ENCODE measurements at places on chromosomes 5 and 9.

DNA sequence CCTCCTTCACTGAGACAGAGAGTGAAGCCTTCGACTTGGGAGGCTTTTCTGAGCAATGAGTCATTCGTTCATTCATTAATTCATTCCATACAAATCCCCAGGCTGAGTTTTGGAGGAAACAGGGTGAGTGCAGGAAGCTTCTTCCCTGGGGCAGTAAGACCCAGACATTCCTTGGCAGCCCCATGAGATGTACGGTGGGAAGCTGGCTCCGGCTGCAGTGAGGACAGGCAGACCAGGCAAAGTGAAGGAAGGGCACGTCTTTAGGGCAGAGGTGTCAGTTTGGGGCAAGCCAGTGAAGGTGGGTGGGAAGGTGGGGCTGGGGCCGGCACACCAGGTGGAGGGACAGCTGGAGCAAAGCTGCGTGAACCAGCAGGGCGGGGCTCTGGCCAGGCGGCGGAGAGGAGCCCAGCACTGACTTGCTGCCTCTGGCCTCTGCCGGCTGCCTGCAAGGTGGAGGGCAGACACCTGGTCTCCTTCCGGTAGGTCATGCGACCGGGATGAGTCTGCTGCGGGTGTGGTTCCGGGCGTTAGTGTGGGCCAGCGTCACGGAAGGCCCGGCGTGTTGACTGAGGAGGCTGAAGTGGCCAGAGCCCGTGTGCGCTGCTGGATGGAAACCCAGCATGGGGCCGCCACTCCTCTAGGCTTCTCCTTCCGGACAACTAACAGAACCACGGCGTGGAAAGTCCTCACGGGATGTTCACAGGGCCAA is 16.6 kb downstream of the OLFM1 start:
- DNase-seq, result no peak

- DNase-seq, result peak; percentile 8
These were observed 3.2 kb upstream of the ACOT12 start for GRCh38 chr5:81397176-81397575.

GRCh38 chr5:115849258-115849798 is 7.6 kb downstream of the AP3S1 start:
- no peak for DNase-seq

DNA sequence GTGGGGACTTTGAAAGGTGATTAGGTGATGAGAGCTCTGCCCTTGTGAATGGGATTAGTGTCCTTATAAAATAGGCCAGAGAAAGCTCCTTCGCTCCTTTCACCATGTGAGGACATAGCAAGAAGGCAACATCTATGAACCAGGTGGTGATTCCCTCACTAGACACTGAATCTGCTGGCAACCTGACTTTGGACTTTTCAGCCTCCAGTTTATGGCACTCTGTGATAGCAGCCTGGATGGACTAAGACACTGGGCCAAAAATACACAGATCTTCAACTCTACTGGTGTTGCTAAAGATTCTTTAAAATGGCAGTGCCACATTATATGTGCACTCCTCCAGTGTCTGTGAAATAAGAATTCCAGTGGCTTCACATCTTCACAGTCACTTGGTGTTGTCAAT is 41.2 kb upstream of the COL15A1 start:
- DNase-seq, result no peak

Measured in AG09309 (cell line).